ENCODE measurements at places on chromosomes 3 and 15.

- DNase-seq, result peak; percentile 26
These were observed at the start of gene WWTR1 for GRCh38 chr3:149657926-149658743. Gene WWTR1, minus strand, starts transcription at chr3:149658025. Its CDS starts 719 bp downstream, at chr3:149657306.

DNA sequence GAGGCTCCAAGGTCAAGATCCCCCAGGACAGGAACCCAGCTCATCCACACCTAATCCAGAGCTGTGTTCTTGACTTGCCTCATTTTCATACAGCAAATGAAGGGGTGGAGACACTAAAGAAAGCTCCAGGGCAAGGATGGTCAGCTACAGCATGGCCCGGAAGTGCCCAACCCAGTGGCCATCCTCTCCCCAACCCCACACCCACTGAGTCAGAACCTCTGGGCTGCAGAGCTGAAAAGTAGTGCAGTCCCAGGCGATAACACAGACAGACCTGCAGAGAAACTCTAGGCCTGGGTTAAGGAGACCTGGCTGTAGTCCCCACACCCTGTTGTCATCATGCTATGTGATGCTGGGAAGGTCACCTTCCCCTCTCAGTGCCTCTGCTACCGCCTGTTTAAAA is 85.3 kb downstream of the SEMA5B start:
- no peak for DNase-seq

- DNase-seq, result no peak
These were observed 227.5 kb downstream of the ALCAM start for GRCh38 chr3:105594219-105594618.

DNA sequence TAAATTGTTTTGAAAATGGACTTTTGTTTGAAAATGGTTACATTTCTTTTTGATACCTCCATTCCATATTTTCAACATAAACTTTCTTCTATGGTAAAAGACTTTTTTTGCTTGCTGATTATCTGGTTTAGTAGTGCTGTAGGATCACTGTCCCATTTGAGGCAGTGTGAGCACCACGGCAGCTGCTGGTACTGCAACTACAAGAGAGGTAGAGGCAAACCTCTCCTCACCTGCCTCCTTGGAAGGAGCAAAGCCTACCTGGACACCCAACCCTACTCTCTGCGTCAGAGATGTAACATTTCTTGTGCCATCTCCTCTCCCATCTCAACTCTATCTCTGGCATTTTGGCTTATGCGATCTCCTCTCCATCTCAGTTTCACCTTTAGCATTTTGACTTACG is 460.1 kb downstream of the SHQ1 start:
- no peak for DNase-seq

DNA sequence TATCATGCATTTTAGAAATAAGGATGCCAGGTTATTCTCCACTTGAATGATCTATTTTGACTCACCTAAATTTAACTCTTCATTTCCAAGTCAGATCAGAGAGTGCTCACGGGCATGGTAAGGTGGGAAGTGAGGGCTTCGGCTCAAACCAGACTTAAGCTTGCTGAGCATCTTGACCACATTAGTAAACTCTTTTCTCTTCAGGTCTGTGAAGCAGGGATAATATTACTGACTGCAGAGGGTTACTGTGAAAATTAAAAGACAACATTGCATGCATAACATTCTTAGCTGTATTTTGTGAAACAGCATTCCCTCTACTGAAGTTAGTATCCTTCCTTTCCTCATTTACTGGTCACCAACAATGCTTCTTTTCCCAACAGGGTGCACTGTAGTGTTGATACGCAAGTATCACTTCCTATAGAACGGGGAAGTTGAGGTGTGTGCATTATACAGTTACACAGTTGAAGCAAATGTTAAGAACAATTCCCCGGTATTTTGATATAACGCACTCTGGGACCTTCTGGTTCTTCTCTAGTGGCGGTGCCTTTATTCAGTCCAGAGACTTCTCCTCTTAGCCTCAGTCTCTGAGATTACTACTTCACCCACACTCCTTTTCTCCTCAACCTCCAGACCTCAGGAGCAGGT is 74.1 kb upstream of the MNS1 start:
- DNase-seq, result no peak

- no peak for DNase-seq
These were observed 33.8 kb downstream of the SLCO3A1 start for GRCh38 chr15:91887321-91887720.
